Activated CD4-positive, alpha-beta T cell treated with anti-CD3 and anti-CD28 coated beads for 24 hours (primary cell): ENCODE measurements at places on chromosomes 12 and 14.

DNA sequence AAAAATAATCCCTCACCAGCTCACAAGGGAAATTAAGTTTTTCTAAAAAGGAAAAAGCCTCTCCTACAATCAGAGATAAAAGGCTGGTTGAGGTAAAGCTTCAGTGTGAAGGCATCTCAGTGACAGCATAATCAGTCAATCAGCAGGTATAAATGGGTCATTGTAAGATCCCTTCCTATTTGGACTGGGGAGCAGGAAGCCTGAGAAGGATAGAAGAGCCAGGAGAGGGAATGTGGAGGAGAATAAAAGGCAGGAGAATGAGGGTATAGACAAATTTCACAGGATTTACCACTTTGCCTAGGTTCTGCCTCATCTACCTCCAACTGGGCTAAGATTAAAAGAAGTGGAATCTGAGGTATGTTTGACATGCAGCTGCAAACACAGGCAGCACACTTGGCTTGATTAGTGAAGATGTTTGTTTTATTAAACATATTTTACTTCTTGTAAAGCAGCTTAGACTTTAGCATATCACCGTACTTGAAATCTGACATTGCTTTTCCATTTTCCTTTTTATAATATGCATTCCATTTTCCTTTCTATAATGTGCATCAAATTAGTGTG, 479.1 kb upstream of the USP15 start:
- no peak for DNase-seq

DNA sequence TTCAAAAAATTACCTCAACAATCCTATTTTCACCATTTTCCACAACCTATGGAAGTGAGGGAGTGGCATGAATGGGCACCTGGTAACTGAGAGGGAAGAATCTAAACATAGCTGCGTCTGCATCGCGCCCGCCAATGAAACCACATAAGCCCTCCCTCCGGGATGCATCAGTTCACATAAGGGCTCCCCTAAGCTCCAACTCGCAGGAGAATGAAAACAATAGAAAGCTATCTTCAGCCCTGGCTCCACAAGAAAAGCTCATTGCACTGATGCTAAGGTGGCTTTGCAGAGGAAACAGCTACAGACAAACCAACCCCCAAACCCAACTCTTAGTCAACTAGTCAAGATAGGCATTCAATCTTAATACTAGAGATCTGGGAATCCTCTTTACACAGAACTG, 173.3 kb downstream of the FOXN3 start:
- no peak for DNase-seq

DNA sequence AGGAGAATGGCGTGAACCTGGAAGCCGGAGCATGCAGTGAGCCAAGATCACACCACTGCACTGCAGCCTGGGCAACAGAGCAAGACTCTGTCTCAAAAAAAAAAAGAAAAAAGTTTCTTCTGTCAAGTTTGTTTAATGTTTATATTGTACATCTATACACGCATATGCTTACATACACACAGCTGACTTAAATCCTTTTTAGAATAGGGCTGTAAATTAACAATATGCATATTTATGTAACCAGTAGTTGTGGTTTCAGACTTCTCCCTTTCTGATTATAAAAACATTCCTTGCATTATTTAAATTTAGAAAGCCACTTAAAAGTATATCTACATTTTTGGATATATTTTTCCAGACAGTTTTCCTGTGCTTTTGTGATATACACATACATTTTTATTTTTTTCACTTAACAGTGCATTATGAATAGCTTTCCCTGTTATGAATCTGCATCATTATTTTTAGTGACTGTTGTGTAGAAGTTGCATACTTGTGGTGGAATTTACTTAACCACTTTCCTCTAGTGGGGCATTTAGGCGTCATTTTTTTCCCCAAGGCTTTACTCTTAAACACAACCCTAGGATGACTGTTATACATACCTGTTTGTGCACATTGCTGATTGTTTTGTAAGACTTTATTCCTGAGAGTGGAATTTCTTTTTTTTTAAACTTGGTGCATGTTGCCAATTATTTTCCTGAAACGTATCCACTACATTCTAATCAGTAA, 29.4 kb downstream of the POLR3B start:
- DNase-seq, result no peak

GRCh38 chr12:64933791-64934190, 109.3 kb downstream of the TBC1D30 start:
- no peak for DNase-seq

- peak; percentile 57 for DNase-seq
Measured at GRCh38 chr12:13044002-13044905, at the start of gene FAM234B. FAM234B (plus strand) TSS chr12:13044381; CDS start chr12:13044404, 23 bp downstream.

GRCh38 chr12:278046-278445, 15.4 kb upstream of the SLC6A13 start:
- no peak for DNase-seq

- DNase-seq, result no peak
Measured at GRCh38 chr14:99423434-99423833, 57.2 kb downstream of the SETD3 start.

DNA sequence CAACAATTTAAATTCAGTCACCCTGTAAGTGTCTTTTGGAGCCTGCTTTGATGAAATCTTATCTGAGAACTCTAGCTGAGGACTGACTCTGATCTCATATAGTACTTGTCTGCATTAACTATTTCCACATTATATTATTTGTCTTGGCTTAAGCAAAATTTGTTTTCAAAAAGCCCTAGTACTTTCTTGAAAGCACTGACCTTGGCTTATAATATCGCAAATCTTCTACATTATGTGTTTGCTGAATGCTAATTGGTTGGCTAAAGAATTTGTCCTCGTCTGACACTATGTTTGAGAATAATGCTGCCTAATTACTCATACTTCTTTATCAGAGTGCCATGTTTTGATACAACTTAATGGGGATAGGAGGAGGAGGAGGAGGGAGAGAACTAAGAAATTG, 46.9 kb upstream of the FLRT2 start:
- no peak for DNase-seq

- DNase-seq, result no peak
Measured at GRCh38 chr12:57616383-57617101, 5.3 kb downstream of the ARHGEF25 start.

- DNase-seq, result no peak
Measured at GRCh38 chr14:62280366-62280765, 518.1 kb downstream of the SNAPC1 start.

DNA sequence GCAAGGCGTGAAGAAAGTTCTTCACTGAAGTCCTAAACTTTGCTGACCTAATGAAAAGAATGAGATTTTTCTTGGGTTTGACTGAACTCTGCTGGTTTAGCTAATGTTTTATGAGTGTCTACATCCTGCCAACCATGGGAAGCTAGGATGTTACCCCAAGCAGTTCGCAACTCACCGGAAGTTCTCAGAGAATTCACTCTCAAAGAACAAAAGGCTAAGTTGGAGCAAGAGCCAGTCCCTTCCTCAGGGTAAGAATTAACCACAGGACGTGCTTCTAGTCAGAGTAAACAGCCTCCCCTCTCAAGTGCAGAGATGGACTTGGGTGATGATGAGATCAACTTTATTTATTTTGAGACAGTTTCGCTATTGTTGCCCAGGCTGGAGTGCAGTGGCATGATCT, 37.3 kb downstream of the TCHP start:
- no peak for DNase-seq

DNA sequence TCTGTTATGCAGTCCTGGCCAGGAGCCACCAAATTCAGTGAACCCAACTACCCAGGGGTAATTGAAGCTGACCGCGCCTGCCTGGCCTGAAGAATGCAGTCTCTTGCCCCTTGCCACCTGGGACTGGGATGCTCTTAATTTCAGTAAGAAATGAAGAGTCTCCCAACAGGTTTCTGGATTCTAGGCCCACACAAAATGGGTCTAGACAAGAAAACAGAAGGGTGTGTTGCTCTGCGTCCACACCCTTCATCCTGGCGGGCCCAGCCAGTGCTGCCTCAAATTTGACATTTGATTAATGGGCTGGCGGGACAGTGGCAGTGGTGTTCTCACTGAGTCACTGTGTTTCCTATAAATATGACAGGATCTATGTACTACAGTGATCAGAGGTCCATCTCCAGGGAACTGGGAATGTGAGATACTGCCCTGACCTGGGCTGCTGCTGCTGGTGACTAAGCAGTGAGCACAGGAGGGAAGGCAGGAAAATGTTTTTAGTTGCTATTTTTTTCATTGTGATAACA, 6.5 kb downstream of the TMEM253 start:
- no peak for DNase-seq

- no peak for DNase-seq
Measured at GRCh38 chr14:88612981-88613380, 50.1 kb downstream of the ZC3H14 start.

- no peak for DNase-seq
Measured at GRCh38 chr12:57521525-57522010, 1.1 kb upstream of the MBD6 start.

DNA sequence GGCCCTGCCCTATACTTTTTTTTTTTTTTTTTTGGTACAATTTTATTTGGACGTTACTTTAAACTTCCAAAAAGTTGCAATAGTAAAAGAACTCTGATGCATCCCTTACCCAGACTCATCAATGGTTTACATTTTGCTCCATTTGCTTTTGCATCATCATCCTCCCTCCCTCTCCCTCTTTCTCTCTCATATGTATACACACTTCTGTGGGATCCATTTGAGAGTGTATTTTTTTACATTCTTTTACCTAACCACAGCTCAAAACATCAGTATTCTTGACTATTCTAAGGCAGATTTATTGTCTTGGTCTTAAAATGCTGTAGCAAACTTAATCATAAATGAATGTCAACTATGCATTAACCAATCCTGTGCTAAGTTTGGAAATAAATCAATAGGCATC, 111.6 kb downstream of the PRICKLE1 start:
- no peak for DNase-seq

DNA sequence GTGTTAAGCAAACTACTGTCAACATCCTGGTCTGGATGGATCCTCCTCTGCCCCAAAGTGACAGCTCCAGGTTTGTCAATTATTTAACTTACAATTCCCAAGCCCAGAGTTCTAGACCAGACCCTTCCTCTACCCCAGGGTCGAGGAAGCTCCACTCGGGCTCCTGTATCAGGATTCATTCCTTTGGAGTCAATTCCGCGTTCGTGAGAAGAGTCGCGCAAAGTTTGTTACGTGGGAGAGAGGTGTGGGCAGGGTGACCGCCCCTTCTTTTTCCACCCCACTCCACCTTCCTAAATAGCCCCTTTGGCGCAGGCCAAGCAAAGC, 479 bp downstream of the SEL1L start:
- no peak for DNase-seq

DNA sequence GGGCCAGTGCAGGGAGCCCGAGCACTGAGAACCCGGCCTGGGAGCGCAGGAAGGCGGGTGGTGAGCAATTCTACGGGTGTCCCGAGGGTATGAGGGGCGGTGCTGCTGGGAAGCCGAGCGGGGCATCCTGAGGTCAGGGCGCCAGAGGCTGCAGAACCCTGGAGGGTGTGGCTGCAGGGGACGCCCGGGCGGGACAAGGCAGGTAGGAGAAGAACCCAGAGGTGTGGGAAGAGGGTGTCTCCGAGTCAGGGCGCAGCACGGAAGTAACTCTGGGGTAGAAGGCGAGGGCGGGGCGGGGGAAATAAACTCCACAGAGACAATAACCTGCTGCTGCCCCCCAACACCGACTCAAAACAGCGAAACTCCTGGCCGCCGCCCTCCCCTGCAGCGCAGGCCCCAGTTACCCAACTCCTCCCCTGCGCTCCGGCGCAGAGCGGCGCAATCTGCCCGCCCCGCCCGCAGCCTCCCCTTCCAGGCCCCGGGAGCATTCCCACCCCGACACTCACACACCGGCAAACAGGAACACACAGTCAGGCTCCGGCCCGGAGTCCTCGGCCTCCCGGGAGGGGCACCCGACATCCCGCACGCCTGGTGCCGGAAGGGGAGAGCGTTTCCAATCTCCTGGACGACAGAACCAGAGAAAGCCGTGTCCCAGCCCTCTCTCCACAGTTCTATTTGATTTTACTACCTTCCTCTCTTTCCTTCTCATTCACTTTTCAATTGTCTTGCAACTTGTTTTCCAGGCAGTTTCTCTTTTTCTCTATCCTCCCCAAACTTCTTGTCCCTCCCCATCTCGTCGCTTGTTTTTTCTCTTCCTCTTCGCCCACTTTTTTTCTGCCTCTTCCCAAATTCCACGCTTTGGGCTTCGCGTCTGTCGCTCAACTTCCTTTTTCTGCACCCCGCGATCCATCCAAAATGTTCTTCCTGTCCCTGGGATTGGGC, 2.4 kb downstream of the HRK start:
- no peak for DNase-seq

DNA sequence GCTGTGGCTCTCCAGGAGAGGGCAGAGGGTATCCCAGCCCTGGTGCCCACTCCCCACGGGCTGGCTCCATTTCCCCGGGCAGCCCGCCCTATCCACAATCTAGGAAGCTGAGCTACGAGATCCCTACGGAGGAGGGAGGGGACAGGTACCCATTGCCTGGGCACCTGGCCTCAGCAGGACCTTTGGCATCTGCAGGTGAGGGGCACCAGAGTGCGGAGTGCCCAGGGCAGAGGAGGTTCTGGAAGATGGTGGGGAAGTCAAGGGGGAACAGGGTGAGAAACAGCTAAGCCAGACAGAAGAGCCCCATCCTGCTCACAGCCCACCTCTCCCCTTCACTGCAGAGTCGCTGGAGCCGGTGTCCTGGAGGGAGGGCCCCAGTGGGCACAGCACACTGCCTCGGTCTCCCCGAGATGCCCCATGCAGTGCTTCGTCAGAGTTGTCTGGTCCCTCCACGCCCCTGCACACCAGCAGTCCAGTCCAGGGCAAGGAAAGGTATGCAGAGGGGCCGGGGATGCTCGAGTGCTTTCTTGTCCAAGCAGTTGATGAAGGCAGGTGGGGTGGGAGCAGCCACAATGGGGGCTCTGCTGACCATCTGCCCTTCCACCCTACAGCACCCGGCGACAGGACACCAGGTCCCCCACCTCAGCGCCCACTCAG, 10.3 kb downstream of the TNS2 start:
- DNase-seq, result no peak

DNA sequence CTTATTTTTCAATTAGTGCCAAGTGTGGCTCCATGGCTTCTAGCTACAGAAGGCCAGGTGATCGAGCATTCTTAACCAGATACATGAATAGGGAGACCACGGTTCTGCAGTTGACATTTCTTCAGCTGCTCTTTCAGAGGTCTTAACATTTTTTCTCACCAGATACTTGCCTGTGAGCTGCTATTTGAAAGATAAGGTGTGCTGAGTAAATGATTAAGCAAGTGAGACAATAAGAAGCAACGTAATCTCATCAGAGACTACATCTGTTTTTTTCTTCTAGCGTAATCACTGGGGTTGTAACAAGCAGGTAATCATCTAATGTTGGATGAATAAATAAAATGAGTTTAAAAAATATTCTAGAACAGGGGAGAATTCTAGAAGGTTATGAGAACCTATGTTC, 912.9 kb downstream of the DIO2 start:
- DNase-seq, result no peak

DNA sequence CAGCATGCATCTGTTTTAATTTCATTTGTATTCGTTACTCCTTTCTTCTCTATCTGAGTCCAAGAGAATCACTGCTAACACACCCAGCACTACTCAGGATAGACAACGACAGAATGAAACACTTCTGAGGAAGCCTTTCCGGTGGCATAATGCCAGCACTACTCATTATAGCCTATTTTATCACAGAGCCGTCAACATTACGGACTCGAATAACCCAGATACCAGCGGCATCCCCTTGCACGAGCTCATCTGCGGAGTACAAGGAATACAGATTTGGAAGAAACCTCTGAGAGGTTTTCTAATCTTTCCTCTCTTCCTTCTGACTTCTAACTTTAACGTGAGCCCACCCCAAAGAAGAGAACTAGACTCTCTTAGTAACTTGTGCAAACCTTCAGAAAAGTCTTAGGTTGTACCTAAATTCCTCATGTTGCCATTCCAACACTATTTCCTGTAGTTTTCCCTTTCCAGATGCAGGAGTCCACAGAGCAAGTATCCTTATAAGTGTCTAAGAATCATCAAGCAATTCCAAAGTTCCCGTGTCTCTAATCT, 248.1 kb downstream of the APAF1 start:
- no peak for DNase-seq

GRCh38 chr12:71664411-71665089, 449 bp downstream of the THAP2 start:
- no peak for DNase-seq
